Activated T-cell treated with anti-CD3 and anti-CD28 coated beads for 4 hours (primary cell): ENCODE measurements at places on chromosomes 7 and 10.

GRCh38 chr7:47454974-47455871, 126.7 kb downstream of the TNS3 start:
- no peak for DNase-seq

GRCh38 chr10:122282909-122283308, 11.8 kb downstream of the BTBD16 start:
- no peak for DNase-seq

GRCh38 chr10:17122052-17122451, 7.6 kb downstream of the CUBN start:
- DNase-seq: no peak

DNA sequence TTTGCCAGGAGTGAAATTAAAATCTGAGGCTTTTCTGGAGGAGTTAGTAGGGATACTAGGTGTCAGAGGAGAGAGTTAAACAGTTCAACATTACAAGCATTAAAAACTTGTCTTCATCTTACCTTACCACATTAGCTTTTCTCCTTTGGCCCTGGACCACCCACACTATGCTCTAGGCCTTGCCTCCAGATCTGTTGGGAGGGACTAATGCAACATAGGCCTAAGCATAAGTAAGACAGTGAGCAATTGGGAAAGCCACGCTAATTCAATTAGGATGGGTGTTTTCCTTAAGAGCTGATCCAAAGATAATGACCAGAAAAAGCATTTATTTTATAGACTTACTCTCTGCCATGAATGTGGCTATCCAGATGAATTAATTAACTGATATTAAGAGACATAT, 158.9 kb downstream of the ELMO1 start:
- DNase-seq: no peak

DNA sequence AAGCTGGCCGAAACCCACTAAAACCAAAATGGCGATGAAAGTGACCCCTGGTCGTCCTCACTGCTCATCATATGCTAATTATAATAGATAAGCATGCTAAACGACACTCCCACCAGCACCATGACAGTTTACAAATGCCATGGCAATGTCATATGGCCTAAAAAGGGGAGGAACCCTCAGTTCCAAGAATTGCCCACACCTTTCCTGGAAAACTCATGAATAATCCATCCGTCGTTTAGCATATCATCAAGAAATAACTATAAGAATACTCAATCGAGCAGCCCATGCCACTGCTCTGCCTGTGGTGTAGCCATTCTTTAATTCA, 422.0 kb downstream of the CALN1 start:
- DNase-seq: no peak

GRCh38 chr10:73591935-73592699, 975 bp upstream of the USP54 start:
- no peak for DNase-seq
